ENCODE measurements at places on chromosomes 3 and 15.

DNA sequence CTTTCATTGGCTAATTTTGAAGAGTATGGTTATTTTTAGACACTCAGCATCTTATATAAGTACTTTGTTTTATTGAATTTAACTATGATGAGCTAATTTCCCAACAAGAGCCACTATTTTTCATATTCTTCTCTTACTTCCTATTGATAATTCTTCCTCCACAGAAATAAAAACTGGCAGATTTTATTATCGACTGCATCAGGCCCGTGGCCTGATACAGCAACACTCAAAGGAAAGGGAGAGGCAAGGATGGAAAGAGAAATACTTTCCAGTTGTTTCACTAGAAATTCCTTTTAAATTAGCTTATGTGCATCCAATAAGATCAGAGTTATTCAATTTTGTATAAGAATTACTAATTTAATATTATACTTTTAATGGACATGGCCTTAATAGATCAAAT, 886.3 kb downstream of the ROBO1 start:
- no peak for DNase-seq

DNA sequence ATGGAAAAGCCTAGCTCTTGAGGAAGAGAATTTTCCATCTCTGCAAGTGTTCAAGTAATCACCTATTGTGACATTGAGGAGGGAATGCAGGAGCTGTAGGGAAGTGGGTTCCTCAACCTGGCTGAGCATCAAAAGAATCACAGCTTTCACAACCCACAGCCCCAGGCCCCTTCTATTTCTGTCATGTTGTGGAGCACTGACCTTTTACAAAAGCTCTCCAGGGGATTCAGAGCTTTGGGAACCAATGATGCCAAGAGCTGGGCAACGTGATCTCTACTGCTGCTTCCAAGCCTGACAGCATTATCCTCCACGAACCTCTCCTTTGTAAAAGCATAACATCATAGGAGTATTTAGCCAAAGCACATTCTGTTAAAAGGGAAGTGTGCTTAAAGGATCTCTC, 231.1 kb downstream of the ADAMTS9 start:
- no peak for DNase-seq

DNA sequence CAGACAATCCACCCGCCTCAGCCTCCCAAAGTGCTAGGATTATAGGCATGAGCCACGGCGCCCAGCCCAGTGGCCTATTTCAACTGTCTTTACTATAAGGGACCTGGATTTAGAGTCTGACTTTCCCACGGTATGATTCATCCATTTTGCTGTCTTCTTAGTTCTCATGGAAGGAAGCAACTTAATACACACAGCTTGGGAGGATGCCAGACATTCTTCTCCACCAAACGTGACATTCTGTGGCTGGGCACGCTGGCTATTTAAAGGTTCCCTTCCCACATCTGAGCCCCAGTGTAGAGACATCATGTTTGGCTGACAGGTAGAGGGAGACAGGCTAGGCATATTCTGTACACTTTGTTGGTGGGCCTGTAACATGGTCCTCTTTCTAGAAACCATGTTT, 26.2 kb downstream of the FAM43A start:
- no peak for DNase-seq

GRCh38 chr3:30042916-30043555, 563.4 kb upstream of the TGFBR2 start:
- DNase-seq: no peak
